HT1080 (cell line): ENCODE measurements at places on chromosomes 2 and 18. TPM values are rescaled to one million over a fixed set of nuclear protein-coding genes. Genes with fewer than 3 reads are reported as not detected.

Gene LYPD6
- 2.3 and 3.1 TPM in 2 replicates for total RNA-seq

DNA sequence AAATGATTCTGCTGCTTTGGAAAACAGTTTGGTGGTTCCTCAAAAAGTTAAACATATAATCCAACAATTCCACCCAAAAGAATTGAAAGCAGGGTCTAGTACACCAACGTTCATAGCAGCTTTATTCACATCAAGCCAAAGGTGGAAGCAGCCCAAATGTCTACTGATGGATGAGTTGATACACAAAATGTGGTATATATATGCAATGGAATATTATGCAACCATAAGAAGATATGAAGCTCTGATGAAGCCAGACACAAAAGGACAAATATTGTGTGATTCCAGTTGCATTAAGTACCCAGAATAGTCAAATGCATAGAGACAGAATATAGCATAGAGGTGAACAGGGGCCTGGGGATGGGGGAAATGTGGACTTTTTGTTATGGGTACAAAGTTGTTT, 269.3 kb downstream of the METTL4 start:
- DNase-seq: no peak

GRCh38 chr2:196276421-196276820, 105.0 kb upstream of the STK17B start:
- DNase-seq: no peak

GRCh38 chr2:44618251-44619023, 256.7 kb downstream of the CAMKMT start:
- no peak for DNase-seq

Gene ANKRD62
- total RNA-seq: 0.03 and 0.10 TPM in 2 replicates

Gene RBKS
- 0.50 and 0.71 TPM in 2 replicates for total RNA-seq

DNA sequence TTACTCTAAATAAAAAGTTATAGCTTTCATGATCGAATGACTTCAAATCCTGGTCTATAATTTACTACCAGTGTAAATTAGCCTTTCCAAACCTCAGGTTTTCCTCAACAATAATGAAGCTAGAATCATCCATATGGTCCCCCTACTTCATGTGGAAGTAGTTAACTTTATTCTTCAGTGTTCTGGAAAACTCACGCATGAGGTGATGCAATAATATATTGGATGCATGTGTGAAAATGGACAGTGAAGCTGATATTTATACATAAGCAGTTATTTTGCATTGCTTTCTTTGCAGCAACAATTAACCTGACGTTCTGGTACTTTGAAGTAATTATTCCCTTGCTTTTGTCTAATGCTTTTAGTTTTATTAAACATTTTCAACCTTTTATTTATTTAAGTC, 18.6 kb upstream of the UNC80 start:
- no peak for DNase-seq

Gene RAMP1
- 0.53 TPM in 1 of 2 replicates, not detected in the other for total RNA-seq

- DNase-seq: no peak
These were observed 46.2 kb downstream of the FTCDNL1 start for GRCh38 chr2:199804831-199805230.

Gene CD302
- total RNA-seq: 2.6 and 4.9 TPM in 2 replicates

DNA sequence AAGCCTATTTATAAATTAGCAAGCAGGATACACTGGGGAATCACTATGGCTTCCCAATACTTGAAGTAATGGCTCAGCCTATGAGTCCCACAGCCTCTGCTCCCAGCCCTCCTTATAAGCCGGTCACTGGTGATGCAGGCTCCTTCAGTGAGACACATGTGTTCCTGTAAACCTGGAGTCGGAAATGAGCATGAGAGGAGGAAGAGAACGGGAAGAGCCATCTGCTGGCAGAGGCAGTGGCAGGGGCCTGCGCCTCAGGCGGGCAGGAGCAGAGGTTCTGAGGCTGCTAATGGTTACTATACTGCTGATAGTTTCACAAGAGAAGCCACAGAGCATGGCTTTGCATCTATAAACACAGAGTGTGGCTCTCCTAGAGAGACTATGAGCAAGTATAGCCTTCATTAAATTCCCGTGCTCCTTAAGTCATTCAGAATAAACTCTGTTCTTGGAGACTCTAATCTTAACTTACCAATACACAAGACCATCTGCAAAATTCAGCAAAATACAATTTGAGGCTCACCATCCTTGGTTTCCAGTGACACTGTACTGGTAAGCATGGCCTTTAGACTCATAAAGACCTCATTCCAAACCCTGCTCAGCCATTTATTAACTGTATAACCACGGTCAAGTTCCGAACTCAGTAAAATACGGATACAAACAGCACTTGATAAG, 63.3 kb downstream of the FBXO15 start:
- no peak for DNase-seq

GRCh38 chr2:126634273-126634861, 21.6 kb upstream of the GYPC start:
- no peak for DNase-seq

- DNase-seq: no peak
These were observed 212.7 kb upstream of the FSHR start for GRCh38 chr2:49367003-49367402.

GRCh38 chr2:230767862-230768388, 55.3 kb downstream of the CAB39 start:
- DNase-seq: no peak

DNA sequence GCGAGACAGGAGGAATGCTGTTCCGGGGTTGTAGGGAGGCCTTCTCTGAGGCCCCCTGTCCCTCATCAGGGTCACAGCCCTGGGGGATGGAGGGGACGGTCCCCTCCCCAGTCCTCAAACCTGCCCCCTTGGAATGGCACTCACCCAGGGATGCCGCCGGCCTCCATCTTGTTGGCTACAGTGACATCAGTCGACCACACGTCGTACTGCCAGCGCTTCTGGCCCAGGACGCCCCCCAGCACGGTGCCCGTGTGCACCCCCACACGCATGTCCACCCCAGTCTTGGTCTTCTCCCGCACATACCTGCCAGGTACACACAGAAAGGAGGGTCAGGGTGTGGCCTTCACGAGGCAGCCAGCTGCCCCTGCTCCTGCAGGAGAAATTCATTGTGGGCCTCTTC, 46.5 kb downstream of the CENPO start:
- DNase-seq: no peak

Gene SIX3
- not detected in 2 replicates for total RNA-seq

Gene UGT1A10
- not detected in 2 replicates for total RNA-seq

- no peak for DNase-seq
These were observed 62.8 kb upstream of the YWHAQ start for GRCh38 chr2:9693646-9694045.

Gene UGT1A8
- not detected in 2 replicates for total RNA-seq

DNA sequence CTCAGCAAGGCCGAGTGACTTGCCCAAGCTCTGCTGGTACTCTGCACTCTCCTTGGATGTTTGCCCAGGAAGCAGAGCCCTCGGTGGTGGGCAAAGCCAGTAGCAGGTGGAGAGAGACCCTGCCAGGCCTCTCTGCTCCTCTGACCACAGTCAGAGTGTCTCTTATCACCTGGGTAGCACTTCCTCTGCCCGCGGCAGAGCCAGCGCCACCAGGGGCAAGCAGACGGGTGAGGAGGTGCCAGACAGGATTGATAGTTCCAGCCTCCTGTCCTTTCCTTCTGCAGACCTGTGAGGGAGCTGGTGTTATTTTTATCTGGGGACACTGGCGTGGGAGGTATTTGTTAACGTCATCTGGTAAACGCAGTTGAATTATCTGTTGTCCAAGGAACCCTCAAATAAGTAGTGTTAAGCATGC, 152.9 kb downstream of the SMAD7 start:
- DNase-seq: no peak

- no peak for DNase-seq
These were observed 79.7 kb downstream of the ARHGEF4 start for GRCh38 chr2:130916438-130916705.

GRCh38 chr18:44238454-44238853, 442.2 kb upstream of the SETBP1 start:
- DNase-seq: peak; percentile 49

Gene TUBA3E
- total RNA-seq: 11.1 and 14.6 TPM in 2 replicates

Gene DSEL
- 4.6 and 4.9 TPM in 2 replicates for total RNA-seq

Gene MAP3K19
- total RNA-seq: not detected in 2 replicates

GRCh38 chr2:184945326-184945725, 347.0 kb downstream of the ZNF804A start:
- no peak for DNase-seq

Gene STK11IP
- 17.1 and 18.2 TPM in 2 replicates for total RNA-seq

Gene TRAF3IP1
- total RNA-seq: 5.2 and 7.1 TPM in 2 replicates

DNA sequence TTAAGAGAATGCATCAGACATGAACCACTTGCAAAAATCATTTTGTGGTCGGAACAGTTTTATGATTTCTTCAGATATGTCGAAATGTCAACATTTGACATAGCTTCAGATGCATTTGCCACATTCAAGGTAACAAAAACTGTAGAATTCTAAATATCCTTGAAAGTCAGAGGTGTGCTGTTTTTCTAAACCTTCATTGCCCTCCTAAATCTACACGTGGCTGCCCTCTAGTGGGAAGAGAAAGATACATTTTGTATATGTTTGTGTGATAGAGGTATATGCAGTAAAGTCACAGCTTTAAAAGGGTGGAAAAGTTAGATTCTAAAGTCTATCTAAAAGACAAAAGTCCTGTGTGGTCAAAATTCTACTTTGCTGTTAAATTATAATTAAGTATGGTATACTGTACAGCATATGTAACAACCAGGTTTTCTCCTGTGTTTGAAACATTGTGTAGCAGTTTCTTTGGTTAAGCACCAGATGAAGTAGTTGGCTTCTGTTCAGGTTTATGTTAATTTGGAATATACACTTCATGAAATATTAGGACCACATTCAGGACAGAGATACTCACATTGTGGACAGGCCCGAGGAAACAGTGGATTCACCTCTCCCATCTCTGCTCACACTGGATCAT, 65.9 kb upstream of the ITM2C start:
- peak; percentile 39 for DNase-seq

- no peak for DNase-seq
These were observed 1272.5 kb upstream of the CDH2 start for GRCh38 chr18:29449424-29449823.

DNA sequence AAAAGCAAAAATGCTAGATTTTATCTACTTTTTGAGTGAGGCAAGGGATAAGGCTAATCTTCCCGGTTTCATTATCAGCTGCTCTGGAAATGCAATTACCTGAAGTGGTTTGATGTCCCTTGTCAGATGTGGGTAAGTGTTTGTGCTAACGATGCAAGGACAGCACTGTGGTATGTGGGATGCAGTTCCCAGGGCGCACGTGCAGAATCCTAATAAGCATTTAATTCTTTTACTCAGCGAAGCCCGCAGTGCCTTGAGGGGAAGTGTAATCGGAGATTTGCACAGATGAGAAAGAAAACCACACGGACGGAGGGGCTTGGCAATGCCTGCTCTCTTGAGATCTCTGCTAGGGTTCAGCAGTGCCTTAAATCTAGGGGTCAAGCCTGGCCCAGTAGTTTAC, 108.5 kb upstream of the LYPD6 start:
- DNase-seq: no peak
